CD4-positive, alpha-beta memory T cell (primary cell): ENCODE measurements at places on chromosomes 16 and 17.

- DNase-seq, result no peak
Measured at GRCh38 chr17:51740531-51740930, 418.0 kb downstream of the CA10 start.

- no peak for DNase-seq
Measured at GRCh38 chr17:37234106-37234505, 141.7 kb upstream of the C17orf78 start.

- DNase-seq, result no peak
Measured at GRCh38 chr16:65406116-65406515, 284.3 kb upstream of the CDH11 start.

GRCh38 chr17:45292696-45293412 is 24.0 kb downstream of the MAP3K14 start:
- no peak for DNase-seq

DNA sequence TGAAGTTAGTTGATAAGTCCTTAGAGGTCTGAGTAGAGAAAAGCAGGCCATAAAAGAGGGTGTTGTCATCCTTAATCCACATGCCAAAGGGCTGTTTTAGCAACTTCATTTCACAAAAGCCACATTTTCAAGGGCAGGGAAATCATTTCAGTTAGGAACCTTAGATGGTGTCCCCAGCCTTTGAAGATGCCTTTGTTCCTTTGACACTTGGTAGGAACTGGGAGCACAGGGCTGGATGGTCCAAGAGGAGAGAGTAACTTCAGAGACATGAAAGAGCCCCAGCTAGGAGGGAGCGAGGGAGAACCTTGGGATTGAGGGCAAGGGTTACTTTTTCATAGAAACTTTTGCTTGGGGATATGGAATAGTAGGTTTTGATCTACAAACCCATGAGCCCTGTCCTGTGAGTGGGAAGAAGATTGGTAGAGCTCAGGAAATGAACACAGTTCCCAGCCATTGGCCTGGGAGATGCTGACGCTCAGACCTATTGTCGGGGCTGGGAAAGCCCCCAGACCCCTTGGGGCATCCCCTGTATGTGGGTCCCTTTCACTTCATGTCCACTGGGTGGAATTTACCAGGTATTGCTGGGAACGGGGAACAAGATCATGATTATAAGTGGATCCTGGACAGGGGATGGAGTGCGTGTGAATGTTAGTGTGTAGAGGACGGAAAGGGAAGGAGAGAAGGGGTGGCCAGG is 18.9 kb downstream of the MSI2 start:
- no peak for DNase-seq
